Activated CD4-positive, alpha-beta T cell treated with anti-CD3 and anti-CD28 coated beads, Interleukin-2, amount 10 ng/mL, durations not matched to agents 24 days and 14 days (primary cell): ENCODE measurements at places on chromosomes 2 and 18. TPM values are rescaled to one million over a fixed set of nuclear protein-coding genes. Genes with fewer than 3 reads are reported as not detected.

Gene BUB1
- 58.4 and 61.7 TPM in 2 replicates for total RNA-seq

DNA sequence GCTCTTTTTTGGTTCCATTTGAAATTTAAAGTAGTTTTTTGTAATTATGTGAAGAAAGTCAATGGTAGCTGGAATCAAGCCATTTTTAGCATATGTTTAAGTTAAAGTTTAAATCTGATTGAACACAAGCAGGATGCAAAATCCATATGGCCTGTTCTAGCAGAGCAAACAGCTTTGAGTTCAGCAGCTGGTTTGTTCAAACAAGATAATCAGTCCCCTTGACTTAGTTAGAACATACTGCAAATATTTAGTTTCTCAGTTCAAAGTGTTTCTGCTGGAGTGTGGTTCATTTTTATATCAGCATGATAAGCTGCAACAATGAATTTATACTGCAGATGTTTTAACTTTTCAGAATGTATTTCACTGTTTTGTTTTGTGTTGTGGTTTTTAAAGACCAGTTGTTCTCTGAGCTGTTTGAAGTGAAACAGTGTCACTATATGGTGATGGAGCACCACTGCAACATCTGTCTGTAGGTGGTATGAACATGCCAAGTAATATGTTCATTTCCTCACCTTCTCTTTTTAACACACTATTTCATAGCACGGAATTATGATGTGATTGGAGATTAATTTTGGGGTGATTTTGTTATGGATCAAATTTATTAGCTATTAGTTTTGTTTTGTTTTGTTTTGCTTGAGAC lies 125.3 kb downstream of the COL4A4 start:
- no peak for DNase-seq
- no peak overlapping the region for H3K27ac ChIP-seq
- H3K36me3 ChIP-seq: no peaks in the 10 kb centered on the region
- H3K27me3 ChIP-seq: peaks cover 12% of the 10 kb centered on the region

- H3K4me1 ChIP-seq: peaks cover 4% of the 10 kb centered on the region
- H3K36me3 ChIP-seq: peaks cover 19% of the 10 kb centered on the region
- no peak overlapping the region for H3K4me3 ChIP-seq
- H3K27ac ChIP-seq: no peak overlapping the region
These were observed 20.7 kb downstream of the FARP2 start for GRCh38 chr2:241376808-241377207.

DNA sequence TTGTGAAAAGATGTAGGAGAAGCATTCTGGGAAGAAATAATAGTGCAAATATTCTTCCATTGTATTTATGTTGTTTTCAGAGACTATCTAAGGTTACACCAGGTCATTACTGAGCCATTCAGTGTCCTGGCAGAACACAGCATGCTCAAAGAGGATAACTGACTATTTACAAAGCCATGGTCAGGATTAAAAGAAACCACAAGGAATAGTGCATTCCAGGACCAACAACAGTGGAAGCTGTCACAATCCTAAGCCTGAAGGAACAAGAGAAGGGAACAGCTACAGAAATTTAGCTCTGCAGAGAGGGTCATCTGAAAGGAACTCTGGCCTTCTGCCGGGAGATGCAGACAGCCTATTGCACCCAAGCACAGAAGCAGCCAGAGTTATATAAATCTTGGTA lies 116.7 kb downstream of the DSC3 start:
- H3K27ac ChIP-seq: no peak overlapping the region
- no peaks in the 10 kb centered on the region for H3K36me3 ChIP-seq
- H3K4me3 ChIP-seq: no peak overlapping the region
- DNase-seq: no peak
- H3K27me3 ChIP-seq: no peaks in the 10 kb centered on the region
